ENCODE measurements at places on chromosomes 16 and 17.
A peak's percentile ranks its signal among the peaks of the same experiment; 100 is the strongest.

DNA sequence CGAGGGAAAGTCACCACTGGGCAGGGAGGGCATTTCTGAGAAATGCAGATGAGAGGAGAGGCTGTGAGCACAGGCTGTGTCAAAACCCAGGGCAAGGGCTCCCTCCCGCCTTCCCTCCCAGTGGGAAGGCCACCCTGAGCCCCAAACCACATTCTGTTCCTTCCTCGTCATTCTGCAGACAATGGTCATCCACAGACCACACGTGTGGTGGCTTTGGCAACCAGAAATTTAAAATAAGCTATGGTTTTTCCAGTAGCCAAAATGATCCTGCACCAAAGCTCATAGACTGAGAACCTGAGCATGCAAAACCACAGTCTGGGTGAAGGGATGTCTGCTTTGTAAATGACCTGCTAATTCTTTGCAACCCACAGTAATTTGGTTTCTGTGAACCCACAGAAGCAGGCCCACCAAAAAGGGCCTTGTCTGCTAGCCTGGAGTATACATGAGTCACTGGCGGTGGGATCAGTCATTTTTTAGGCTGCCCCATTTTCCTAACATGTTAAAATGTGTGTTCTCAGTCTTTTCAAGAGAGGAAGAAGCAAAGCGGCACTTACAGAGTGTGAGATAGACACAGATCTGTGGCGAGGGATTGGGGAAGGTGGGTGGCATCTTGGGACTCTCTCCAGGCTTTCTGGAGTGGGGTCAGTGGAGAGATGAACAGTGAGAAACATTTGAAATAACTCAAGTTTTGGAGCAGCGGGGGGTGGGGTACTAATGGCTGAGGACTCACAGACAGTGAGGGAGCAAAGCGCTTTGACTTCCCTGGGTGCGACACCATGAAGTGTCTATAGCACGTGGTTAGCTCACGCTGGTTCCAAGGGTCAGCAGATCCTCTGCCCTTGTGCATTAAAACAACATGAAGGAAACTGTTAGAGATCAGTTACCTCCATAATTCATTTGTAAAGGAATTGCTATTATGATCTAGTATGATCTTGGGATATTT is 20.5 kb downstream of the GRB7 start:
- H3K4me3 ChIP-seq, result no peak overlapping the region
- no peak for DNase-seq
- no peaks in the 10 kb centered on the region for H3K27me3 ChIP-seq
- H3K27ac ChIP-seq, result no peak overlapping the region
- no peaks in the 10 kb centered on the region for H3K36me3 ChIP-seq
- no peaks in the 10 kb centered on the region for H3K4me1 ChIP-seq

DNA sequence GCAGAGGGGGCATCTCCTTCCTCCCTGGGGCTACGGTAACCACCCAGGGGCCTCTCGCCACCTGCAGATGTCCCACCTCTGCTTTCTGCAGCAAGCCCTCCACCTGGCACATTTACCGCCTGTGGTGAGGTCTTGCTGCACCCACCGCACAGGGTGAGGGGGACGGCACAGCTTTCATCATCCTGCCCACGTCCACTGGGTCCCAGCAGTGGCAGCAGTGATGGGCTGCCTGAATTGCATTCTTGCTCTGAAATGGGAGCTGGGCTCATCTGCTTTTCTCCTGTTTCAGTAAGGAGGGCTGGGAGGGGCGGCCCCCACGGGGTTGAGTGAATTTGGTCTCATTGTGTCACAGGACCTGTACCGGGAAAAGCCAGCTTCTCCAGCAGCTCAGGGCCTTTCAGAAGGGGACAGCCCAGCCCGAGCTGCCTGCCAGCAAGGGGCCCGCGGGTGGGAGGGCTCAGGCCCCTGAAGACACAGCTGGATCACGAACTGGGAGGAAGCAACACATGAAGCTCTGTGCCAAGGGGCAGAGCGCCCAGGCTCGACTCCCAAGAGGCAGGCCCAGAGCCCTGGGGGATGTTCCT is 12.7 kb downstream of the DNAAF8 start:
- no peak for DNase-seq
- H3K4me1 ChIP-seq, result no peaks in the 10 kb centered on the region
- H3K27me3 ChIP-seq, result no peaks in the 10 kb centered on the region

GRCh38 chr17:77466596-77467223 is 325.9 kb downstream of the SEC14L1 start:
- H3K4me3 ChIP-seq, result no peak overlapping the region
- H3K27me3 ChIP-seq, result no peaks in the 10 kb centered on the region
- peak overlapping the region; percentile 71 for H3K27ac ChIP-seq
- peaks cover 39% of the 10 kb centered on the region for H3K4me1 ChIP-seq

GRCh38 chr16:30163538-30163937 is 19.9 kb upstream of the CORO1A start:
- no peaks in the 10 kb centered on the region for H3K36me3 ChIP-seq
- H3K4me3 ChIP-seq, result no peak overlapping the region
- no peaks in the 10 kb centered on the region for H3K4me1 ChIP-seq
- no peaks in the 10 kb centered on the region for H3K27me3 ChIP-seq
- no peak for DNase-seq
- no peak overlapping the region for H3K27ac ChIP-seq

GRCh38 chr16:86018487-86018886 is 119.5 kb downstream of the IRF8 start:
- H3K36me3 ChIP-seq, result no peaks in the 10 kb centered on the region
- H3K4me1 ChIP-seq, result no peaks in the 10 kb centered on the region
- H3K4me3 ChIP-seq, result no peak overlapping the region
- H3K27ac ChIP-seq, result no peak overlapping the region
- DNase-seq, result no peak
- H3K27me3 ChIP-seq, result peaks cover 56% of the 10 kb centered on the region

GRCh38 chr16:88856122-88856827 is 472 bp downstream of the GALNS start:
- H3K4me3 ChIP-seq, result peak overlapping the region; percentile 95
- peak overlapping the region; percentile 83 for H3K27ac ChIP-seq
- peaks cover 14% of the 10 kb centered on the region for H3K36me3 ChIP-seq
- no peaks in the 10 kb centered on the region for H3K27me3 ChIP-seq

- no peak overlapping the region for H3K27ac ChIP-seq
- H3K27me3 ChIP-seq, result no peaks in the 10 kb centered on the region
- DNase-seq, result no peak
- H3K36me3 ChIP-seq, result peaks cover 7% of the 10 kb centered on the region
- H3K4me3 ChIP-seq, result no peak overlapping the region
These were observed 154.2 kb downstream of the VPS53 start for GRCh38 chr17:560432-560873.

- no peak for DNase-seq
- no peaks in the 10 kb centered on the region for H3K4me1 ChIP-seq
- H3K4me3 ChIP-seq, result no peak overlapping the region
- H3K36me3 ChIP-seq, result peaks cover 15% of the 10 kb centered on the region
- H3K27me3 ChIP-seq, result no peaks in the 10 kb centered on the region
These were observed 9.6 kb upstream of the SLC38A8 start for GRCh38 chr16:84052071-84052622.

- H3K27ac ChIP-seq, result no peak overlapping the region
- no peaks in the 10 kb centered on the region for H3K27me3 ChIP-seq
- H3K4me1 ChIP-seq, result no peaks in the 10 kb centered on the region
- H3K4me3 ChIP-seq, result no peak overlapping the region
These were observed 14.2 kb downstream of the C16orf82 start for GRCh38 chr16:27080895-27081294.

GRCh38 chr16:685967-686366 is 1.8 kb upstream of the JMJD8 start:
- no peaks in the 10 kb centered on the region for H3K27me3 ChIP-seq
- DNase-seq, result no peak
- H3K4me3 ChIP-seq, result no peak overlapping the region

DNA sequence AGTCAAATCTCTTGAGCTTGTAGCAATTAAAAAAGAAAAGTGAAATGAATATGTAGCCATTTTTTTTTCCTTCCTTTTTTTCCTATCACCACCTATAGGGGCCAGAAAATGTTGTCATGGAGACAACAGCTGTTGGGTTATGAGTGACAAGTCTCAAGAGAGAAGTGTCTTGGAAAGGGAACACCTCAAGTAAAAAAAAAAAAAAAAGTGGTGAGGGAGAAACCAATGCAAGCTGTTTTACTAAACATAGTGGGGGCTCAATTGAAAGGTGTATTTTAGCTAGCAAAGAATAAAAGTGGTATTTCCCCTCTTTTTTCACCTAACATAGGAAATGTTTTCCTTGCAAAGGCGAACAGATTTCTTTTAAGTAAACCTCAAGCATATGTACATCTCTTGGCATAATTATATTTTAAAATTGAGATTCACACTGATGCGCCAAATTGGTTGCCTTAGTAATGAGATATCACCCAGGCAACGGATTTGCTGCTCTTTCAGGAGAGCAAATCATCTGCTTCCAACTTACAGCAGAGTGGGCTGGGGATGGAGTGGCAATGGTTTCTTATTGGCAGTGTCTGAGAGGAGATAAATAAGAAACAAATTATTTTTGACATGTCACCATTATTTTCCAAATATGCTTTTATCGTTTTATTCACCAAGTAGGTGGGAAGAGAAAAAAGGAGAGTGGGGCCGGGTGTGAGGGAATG is 183.6 kb downstream of the MYO1D start:
- no peak for DNase-seq
- H3K4me1 ChIP-seq, result no peaks in the 10 kb centered on the region
- no peak overlapping the region for H3K27ac ChIP-seq
- no peaks in the 10 kb centered on the region for H3K27me3 ChIP-seq
- no peak overlapping the region for H3K4me3 ChIP-seq

- no peaks in the 10 kb centered on the region for H3K4me1 ChIP-seq
- no peak overlapping the region for H3K27ac ChIP-seq
These were observed 589.1 kb upstream of the CDH8 start for GRCh38 chr16:62625326-62625725.

DNA sequence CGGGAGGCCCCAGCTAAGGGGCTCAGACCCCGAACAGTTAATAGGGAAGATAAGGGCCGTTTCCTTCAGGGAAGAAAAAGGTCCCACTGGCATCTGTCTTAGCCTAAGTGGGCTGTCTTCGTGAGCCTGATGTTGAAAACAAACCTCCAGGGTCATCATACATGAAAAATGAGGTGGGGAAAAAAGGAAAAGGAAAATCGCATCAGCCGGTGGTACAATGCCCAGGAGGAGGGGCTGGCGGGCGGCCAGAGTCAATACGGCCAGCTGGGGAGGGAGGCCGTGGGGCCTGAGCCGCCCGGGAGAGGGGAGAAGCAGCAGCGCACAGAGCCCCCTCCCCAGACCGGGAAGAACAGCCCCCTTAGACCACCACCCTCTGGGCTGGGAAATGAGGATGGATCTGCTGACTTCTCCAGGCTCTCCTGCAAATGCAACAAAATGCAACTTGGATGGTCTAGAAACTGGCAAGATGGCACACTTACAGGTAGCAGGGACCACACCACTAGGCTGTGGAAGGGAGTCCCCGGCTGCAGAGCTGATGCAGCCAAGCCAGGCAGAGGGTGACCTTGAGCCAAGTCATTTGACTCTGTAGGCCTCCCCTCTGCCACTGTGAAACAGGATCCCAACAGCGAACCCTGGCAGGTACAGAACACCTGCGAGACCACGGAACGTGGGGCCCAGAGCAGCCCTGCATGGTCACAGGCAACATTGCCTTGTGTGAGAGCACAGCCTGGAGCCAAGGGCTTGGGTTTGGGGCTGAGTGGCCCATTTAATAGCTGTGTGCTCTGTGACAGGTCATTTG is 448.5 kb downstream of the SOX9 start:
- H3K27me3 ChIP-seq, result no peaks in the 10 kb centered on the region
- DNase-seq, result no peak
- H3K27ac ChIP-seq, result no peak overlapping the region
- H3K36me3 ChIP-seq, result no peaks in the 10 kb centered on the region

DNA sequence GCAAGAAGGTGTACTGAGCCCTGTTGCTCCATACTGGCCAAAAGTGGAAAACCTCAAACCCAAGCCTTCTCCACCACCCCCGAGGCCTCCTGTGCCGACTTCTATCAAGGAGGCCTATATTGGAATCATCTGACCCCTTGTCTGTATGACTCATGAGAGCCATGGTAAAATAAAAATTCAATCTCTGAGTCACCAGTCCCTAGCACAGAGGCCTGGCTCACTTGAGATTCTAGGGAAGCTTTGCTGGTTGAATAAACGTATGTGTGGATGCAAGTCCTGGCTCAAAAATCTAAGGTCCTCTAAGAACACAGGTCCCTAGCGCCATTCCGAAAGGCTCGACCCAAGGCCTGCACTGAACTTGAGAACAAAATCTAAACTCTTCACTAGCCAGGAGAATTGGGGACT is 15.0 kb downstream of the NSMCE1 start:
- no peak overlapping the region for H3K4me3 ChIP-seq
- peaks cover 9% of the 10 kb centered on the region for H3K4me1 ChIP-seq
- H3K27me3 ChIP-seq, result no peaks in the 10 kb centered on the region
- no peaks in the 10 kb centered on the region for H3K36me3 ChIP-seq
- peak; percentile 49 for DNase-seq
- H3K27ac ChIP-seq, result no peak overlapping the region

- H3K4me1 ChIP-seq, result no peaks in the 10 kb centered on the region
- no peaks in the 10 kb centered on the region for H3K27me3 ChIP-seq
- no peak for DNase-seq
- no peaks in the 10 kb centered on the region for H3K36me3 ChIP-seq
- no peak overlapping the region for H3K27ac ChIP-seq
These were observed 4.3 kb downstream of the ADGRG3 start for GRCh38 chr16:57672416-57672815.

DNA sequence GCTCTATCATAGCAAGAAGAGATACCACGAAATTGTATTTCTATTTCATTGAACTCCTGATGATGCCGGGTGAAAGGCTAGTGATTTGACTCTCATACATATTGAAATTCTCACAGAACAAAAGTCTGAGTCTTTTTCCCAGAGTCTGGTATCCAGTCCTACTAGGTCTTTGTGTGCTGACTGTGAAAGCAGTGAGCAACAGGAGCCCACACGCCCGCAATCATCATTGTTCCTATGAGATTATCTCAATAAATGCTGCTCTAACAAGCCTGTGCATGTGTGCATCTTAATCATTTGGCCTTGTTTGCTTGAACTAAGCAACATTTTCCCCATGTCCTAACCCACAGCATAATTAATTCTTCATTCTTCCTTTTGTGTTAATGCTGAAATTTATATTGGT is 1466.0 kb downstream of the CDH11 start:
- H3K27ac ChIP-seq, result no peak overlapping the region
- no peaks in the 10 kb centered on the region for H3K4me1 ChIP-seq
- no peaks in the 10 kb centered on the region for H3K27me3 ChIP-seq

DNA sequence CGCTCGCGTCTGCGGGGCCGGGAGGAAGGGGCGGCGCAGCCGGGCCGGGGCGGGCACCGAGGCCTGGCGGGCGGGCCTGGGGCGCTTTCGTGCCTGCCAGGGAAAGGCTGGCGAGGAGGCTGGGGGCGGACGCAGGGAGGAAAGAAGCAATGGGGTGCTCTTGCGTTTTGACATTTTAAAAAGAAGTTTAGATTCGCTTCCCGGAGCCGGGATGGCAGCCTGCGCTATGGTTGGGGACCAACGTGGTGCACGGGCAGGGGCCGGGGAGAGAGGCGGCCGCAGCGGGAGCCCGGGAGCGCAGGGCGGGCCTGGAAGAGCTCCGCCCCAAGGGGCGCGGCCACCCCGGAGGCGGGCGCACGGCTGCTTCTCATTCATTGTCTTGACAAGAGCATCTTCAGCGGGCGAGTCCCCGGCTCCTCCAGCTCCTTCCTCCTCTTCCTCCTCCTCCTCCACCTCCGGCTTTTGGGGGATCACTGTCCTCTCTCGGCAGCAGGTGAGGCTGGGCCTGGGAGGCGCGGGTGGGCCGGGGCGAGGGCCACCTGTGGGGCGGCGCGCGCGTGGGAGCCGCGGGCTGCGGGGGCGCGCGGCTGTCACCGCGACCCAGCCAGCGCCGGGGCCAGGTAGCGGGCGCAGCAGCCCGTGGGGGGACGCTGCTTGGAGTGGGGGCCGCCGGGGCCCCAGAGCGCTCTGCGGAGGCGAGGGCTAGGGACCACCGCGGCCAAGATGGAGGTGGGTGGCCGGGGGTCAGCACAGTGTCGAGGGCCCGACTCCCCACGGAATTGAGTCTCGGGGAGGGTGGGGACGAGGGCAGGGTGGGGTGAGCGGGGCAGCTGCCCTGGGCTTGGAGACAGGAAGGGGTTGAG is at the start of gene CORO1A:
Gene CORO1A, plus strand, starts transcription at position 370 of the 863 bp plus-strand sequence. CDS start 1,608 bp downstream, outside the sequence.
- H3K36me3 ChIP-seq, result no peaks in the 10 kb centered on the region
- H3K4me3 ChIP-seq, result peak within 1 kb of the TSS; percentile 59
- H3K4me1 ChIP-seq, result no peaks in the 10 kb centered on the region
- H3K27me3 ChIP-seq, result no peaks in the 10 kb centered on the region
- H3K27ac ChIP-seq, result peak within 1 kb of the TSS; percentile 67
